ENCODE measurements at places on chromosomes 5 and 9.

- no peak for DNase-seq
- H3K27ac ChIP-seq: no peak overlapping the region
- H3K36me3 ChIP-seq: no peaks in the 10 kb centered on the region
- H3K4me1 ChIP-seq: no peaks in the 10 kb centered on the region
- H3K27me3 ChIP-seq: no peaks in the 10 kb centered on the region
These were observed 94.6 kb downstream of the ALDH1A1 start for GRCh38 chr9:72858089-72858912.

DNA sequence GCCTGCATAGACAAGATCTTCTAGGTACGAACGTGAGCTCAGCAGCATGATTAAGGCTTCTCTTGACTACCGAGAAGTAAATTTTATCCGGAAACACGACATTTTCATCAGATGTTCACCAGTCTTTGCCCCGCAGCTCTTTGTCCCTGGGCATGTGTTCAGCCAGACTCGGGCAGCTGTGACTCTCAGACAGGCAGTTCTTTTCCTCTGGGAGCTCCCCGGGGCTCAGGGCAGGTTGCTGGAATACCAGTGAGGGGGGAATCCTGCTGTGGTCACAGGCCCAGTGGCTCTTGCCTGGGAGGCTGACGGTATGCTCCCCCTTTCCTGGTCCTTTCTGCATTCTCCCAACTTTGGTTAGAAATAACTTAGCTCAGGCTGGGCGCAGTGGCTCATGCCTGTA, 186.1 kb downstream of the GNA14 start:
- H3K4me1 ChIP-seq: no peaks in the 10 kb centered on the region
- no peak overlapping the region for H3K4me3 ChIP-seq
- no peak overlapping the region for H3K27ac ChIP-seq
- H3K27me3 ChIP-seq: no peaks in the 10 kb centered on the region

GRCh38 chr5:42631241-42631640, 125.4 kb upstream of the CCDC152 start:
- H3K27me3 ChIP-seq: peaks cover 4% of the 10 kb centered on the region
- H3K27ac ChIP-seq: no peak overlapping the region

- no peaks in the 10 kb centered on the region for H3K4me1 ChIP-seq
- H3K27ac ChIP-seq: no peak overlapping the region
- DNase-seq: no peak
- no peak overlapping the region for H3K4me3 ChIP-seq
- H3K36me3 ChIP-seq: no peaks in the 10 kb centered on the region
These were observed 128.8 kb downstream of the OLFM1 start for GRCh38 chr9:135216236-135216635.

- no peak overlapping the region for H3K4me3 ChIP-seq
- DNase-seq: no peak
- no peaks in the 10 kb centered on the region for H3K27me3 ChIP-seq
- H3K36me3 ChIP-seq: no peaks in the 10 kb centered on the region
These were observed 10.1 kb downstream of the GLIPR2 start for GRCh38 chr9:36146651-36147050.
